ENCODE measurements at places on chromosomes 12 and 14.

DNA sequence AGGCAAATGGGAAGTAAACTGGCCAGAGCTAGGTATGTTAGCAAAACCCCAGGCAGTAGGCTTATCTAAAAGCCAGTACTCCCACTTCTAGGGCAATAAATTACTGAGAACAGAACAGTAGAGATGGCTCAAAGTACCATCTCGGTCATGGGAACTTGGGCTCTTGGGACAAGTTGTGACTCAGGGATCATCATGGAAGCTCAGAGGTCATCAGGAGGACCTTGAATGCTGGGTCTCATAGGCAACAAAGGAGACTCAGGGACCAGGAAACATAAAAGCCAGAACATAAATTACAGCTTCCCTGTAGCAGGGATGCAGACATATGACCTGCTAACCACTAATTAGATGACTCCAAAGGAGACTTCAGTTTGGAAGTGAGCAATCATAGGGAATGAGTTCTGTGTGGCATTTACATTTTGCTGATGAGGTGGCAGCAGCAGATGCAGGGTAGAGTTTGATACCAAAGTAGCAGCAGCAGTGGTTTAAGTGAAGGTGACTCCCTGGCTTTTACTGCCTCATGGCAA lies 97.6 kb upstream of the SCAF11 start:
- no peak for DNase-seq

DNA sequence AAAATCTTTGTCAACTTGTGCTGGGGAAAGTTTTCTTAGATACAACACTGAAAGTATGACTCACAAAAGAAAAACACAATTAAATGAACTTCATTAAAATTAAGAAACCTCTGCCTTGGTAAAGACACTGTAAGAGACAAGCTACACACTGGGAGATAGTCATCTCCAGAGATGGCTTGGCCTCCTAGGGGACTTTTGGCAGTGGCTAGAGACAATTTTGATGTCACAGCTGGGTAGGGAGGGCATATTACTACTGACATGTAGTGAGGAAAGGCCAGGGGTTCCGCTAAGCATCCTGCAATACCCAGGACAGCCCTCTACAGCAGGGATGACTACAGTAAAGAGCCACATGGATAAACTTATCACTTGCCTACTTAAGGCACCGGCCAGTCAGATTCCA lies 8.7 kb upstream of the RNASE4 start:
- DNase-seq, result no peak

DNA sequence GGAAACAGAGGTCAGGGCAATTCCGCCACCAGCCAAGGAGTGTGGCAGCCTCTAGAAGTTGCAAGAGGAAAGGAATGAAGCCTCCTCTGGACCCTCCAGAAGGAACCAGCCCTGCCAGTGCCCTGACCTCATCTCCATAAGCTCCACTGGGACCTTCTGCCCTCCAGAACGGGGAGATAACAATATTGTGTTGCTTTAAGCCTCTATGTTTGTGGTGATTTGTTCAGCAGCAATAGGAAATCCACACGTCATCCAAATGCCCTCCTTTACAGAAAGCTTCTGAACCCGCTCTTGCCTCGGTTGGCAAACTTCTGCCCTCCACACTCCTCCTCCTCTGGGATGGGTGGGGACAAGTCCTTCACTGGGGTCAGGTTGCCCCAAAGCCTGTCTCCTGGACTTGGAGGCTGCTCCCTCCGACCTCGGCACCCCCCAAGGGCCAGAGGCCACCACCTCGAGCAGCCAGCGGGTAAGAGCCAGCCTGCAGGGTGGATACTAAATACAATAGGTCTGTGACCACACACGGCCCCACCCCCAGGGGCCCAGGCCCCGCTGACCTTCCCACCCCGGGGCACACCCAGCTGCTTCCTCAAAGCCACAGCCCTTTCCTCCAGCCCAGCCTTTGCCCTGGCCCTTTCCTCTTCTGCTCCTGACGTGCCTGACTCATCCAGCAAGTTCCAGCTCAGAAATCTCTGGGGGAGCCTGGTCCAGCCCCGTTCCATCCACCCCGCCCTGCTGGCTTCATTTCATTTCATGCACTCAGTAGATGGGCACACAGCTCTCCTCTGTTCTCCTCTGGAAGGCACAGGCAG lies 58.7 kb upstream of the NCOR2 start:
- DNase-seq, result peak; percentile 77

GRCh38 chr14:96088911-96089310 lies 49.7 kb downstream of the C14orf132 start:
- no peak for DNase-seq

GRCh38 chr14:30908826-30909225 lies 34.5 kb downstream of the COCH start:
- no peak for DNase-seq

- DNase-seq, result no peak
These were observed 44.8 kb downstream of the WDR20 start for GRCh38 chr14:102184316-102185035.

Measured in left forelimb (tissue), 1 donor.